ENCODE measurements at places on chromosomes 11 and 22.

DNA sequence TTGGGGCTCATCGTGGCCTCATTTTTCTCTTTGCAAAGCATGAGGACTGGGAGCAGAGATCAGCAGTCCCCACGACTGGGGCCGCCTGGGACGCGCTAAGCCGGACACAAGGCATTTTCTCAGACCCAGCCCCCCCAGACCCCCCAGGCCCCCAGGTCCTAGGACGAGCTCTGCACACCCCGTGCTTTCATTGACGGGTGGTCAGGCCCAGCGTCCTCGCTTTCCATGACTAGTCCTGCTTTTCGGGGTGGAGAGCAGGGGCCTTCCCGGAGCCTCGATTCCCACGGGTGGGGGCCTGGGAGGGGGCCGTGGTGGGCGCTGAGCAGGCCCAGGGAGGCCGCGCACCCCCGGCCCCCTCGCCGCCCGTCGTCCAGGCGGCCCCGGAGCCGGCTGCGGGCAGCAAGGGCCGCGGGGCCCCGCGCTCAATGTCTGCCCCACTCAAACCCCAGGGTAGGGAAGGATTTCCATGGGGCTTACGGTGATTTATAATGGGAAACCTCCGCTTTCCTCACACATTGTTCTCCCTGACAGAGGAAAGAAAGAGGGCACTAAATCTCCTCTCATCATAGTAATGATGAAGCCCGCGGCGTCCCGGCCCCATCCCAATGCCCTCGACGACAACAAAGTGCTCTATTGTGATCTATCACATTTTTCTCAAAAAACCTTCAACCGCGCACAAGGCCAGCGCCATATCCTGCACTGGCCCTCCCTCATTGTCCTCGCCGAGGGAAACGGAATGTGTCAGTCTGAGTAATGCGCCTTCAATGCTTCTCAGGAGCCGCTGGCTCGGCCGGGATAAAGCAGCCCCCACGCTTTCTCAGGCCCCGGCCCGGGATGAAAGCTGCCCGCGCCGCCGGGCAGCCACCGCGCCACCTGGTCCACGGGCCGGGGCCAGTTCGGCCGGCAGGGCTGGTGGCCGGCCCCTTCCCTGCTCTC lies 10.4 kb upstream of the LINC01488 start:
- DNase-seq: no peak

DNA sequence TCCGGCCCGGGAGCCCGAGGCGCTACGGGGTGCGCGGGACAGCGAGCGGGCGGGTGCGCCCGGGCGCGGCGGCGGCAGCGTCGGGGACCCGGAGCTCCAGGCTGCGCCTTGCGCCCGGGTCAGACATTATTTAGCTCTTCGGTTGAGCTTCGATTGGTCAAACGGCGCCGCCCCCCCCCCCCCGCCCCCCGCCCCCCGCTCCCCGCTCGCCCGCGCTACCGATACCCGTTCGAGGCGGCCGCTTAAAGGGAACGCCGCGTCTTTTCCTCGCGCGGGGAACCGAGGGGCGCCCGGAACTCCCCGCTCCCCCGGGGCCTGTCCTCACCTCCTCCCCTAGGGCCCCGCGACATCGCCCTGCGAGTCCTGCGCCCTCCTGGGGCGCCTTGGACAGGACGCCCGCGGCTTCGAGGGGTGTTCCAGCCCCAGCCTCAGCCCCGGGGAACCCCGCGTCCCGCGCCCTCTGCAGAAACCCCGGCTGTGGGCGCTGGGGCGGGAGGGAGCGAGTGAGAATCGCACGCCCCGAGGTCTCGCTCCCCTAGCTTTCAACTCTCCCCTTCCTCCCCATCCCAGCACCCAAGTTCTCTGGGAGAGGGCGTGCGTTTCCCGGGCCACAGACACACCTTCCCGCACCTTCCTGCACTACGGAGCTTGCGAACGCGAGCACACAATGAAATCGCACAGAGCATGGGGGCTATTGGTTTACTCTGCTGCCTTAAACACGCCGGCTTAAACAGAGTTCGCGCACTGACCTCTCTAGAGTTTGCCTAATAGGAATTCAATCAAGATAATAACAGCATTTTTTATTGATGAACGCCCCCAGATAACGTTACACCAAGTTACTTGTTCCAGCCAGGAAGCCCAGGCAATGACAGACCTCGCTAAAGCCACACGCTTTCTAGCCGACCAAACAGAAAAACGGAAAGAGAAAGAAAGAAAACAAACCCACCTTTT lies at the start of gene BDNF:
Gene BDNF, minus strand, starts transcription at position 105 of the 951 bp plus-strand sequence. CDS start 41,891 bp downstream, outside the sequence.
- no peak for DNase-seq

DNA sequence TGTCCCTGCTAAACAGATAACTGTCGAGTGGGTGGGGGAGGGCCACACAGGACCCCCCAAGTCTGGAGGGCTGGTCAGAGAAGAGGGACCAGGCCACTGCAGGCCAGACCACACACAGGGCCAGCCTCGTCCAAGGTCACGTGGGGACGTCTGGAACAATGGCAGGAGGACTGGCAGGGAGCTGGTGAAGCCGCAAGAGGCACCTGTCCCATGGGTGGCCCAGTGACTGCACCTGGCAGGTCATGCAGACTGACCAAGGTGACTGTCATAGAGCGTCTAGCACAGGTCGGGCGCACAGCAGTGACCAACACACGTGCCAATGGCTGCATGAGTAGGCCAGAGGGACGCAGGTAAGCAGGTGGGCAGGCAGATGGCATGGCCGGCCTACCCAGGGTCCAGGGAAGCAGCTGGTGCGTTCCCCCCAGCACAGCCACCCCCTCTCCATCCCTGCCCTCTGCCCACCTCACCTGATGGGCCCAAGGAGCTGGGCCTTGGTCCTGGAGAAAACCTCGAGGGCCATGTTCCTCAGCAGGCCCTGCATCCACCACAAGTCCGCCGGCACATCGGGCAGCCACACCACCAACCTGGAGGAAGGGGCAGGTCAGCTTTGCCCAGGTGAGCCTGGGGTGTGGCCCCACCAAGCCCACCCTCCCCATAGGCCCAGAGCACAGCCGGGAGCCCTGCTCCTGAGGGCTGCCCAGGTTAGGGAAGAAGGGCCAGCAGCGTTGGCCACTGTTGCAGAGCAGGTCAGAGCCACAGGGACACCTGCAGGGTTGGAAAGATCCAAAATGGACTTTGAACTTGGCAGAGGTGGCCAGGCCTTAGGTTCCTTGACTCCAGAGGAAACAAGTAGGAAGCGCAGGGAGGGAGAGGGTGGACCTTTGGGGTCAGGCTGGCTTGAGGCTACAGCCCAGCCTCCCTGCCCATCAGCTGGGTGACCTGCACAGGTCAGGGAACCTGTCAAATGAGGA lies 10.4 kb downstream of the PNPLA5 start:
- no peak for DNase-seq

DNA sequence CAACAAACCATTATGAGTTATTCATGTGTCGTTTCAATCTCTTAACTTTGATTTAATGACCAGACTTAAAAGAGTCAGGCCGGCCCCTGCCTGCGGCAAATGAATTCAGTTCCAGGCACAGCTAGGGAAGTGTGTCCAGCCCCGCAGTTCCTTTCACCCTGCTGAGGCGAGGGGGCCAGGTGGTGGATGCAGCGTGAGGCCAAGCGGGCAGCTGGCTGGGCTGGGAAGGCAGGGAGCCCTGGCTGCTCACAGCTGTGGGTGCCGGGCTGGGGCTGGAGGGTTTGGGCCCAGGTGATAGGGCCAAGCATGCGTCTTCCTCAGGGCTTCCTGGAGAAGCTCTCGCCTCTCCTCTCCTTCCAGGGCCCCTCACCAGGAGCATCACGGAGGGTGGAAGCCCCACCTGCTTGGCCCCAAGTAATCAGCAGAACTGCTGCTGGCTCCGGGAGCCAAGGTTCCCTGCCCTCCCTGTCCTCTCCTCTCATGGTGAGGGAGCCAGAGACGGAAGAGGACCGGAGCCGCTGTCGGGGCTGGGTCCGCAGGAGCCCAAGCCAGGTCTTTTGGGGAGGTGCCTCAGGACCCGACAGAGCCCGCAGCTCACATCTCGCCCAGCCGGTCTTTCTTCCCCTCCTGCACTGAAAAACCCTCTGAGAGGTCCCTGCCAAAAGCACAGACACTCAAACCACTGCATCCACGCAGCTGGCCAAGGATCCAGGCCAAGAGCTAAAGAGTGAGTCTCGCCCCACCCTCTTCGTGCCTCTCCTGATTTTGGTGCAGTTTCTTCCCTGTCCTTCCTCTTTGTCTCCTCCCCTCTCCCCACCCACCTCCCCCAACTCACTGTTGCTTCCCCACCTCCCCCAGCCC lies 97.0 kb downstream of the ST3GAL4 start:
- DNase-seq: no peak

DNA sequence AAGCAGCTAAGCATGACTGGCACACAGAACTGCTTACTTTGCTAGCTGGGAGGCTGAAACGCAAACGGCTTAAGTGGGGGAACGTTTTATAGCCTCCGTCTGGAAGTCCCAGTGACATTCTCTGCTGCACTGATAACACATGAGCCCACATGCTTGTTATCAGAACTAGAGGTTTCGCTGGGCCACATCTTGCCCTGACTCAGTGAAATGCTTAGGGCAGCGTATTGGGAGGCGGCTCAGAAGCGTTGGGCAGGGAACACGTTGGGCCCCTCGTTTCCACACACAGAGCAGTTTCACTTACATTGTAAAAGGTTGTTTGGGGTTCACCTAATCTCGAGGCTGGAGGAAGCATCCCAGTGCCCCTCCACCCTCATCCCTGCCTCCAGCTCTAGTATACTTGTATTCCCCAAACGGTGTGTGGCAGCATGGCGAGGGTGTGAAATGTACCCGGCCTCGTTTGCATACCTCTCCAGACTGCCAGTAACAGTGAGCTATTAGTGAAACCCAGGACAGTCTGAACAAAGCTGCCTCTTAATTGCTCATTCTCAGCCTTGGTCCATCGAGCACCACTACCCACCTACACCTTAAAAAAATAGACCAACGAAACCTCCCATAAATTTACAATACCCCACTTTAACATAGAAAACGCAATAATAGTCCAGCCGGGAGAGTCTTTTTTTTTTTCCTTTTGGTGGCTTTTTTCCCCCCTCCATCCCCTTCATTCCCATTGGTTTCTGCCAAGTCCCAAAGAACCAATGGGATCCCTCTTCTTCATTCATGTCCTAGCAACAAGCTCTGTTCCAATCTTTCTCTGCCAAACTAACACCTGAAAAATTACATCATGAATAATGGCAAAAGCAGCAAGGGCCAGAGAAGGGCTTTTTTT lies 218.8 kb upstream of the SORL1-AS1 start:
- DNase-seq: no peak

DNA sequence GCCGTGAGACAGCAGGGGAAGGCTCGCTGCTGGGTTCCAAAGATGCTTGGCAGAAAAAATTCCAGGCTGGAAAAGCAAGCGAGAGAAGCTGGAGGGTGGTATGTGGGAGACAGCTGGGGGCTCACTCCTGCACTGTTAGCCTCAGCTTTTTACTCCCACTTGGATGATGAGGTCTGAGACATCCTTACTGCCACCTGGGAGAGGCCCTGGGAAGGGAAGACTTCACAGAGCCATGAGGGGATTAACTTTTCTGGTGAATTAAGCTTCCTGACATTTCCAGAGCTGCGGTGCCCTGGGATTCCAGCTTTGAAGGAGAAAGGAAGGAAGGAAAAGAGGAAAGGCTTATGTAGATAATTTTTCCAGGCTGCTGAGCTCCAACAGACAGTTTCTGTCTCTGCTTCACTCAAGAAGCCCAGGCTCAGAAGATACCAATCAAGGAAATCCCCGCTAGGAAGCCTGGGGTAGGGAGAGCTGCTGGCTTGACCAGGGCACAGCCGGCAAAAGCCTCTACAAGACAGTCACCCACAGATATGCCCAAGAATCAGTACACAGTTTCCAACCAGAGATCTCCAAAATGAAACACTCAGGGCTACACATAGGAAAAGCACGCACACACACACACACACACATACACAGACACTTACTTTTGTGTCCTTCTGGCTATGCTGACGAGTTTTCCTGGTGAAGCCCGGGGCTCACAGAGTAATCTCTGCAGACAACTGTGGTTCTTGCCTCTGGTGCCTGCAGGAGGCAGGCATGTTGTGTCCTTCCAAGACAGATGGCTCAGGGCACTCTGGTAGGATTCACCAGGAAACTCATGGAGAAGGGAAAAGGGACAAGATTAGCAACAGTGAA lies 907 bp downstream of the MCHR1 start:
- no peak for DNase-seq

- no peak for DNase-seq
These were observed at the start of gene DRICH1 for GRCh38 chr22:23632178-23632577. DRICH1 (minus strand) TSS chr22:23632321; CDS start chr22:23632023, 298 bp downstream.

DNA sequence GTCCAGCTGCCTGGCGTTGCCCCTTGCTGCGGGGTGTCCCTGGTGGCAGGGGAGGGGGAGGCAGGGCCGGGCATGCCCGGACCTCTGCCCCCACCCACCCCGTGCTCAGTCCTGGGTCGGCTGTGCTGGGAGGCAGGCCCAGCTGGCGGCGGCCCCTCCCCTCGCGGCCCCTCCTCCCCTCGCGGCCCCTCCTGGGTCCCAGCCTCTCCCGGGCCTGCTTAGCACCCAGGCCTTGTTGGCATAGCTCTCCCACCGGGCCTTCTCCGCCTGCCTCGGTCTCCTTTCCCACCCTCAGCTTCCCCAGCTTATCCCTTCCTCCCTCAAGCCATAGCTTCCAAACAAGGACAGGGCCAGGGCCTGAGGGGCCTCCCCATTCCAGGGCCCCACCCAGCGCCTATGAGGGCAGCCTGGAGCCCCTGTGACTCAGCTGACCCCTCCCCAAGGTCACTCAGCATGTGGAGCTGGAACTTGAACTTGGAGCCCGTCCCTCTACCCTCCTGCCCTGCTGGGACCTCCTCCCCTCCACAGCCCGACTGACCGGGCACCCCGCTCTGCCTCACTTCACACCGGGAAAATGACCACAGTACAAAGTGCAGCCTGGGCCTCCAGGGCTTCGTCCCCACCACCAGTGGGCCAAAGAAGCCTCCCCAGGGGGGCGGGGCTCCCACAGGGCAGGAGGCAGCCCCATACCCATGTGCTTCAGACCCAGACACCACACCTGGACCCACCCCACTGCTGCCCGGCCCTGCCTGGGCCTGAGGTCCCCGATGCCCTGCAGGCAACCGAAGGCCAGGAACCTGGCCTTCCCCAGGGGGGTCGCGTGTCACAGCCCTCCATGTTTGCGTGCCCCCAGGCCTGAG lies 1.2 kb downstream of the EPS8L2 start:
- no peak for DNase-seq

DNA sequence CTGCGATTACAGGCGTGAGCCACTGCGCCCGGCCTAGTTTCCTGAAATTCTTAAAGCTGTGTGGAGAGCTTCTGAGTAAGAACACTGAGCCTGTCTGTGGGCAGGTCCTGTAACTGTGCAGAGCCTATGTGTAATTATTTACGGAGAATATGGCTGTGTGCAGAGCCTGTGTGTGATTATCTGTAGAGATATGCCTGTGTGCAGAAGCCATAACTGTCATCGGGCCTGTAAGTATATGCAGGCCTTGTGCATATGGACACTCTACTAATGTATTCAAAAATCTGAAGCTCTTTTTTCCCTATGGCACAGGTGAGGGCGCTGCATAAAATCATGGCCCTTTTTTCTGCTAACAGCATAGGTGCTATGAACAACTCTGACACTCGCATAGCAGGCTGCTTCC lies at the start of gene OR52B6:
Gene OR52B6, plus strand, starts transcription at position 301 of the 400 bp plus-strand sequence. Its CDS starts 0 bp downstream, at position 301.
- DNase-seq: no peak

DNA sequence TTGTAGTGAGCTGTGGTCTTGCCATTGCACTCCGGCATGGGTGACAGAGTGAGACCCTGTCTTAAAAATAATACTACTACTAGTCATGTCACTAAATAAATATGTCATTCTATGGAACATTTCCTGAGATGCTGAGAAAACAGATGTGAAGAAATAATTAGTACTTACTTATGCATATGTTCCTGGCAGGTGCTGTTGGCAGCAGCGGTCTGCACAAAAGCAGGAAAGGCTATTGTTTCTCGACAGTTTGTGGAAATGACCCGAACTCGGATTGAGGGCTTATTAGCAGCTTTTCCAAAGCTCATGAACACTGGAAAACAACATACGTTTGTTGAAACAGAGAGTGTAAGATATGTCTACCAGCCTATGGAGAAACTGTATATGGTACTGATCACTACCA lies 8.8 kb downstream of the ARCN1 start:
- DNase-seq: no peak

All from stimulated activated CD4-positive, alpha-beta T cell treated with anti-CD3 and anti-CD28 coated beads, Interleukin-15, amount 100 ng/mL, for 48 hours (primary cell).